Hematopoietic multipotent progenitor cell (in vitro differentiated cells): ENCODE measurements at places on chromosomes 3 and 15.

DNA sequence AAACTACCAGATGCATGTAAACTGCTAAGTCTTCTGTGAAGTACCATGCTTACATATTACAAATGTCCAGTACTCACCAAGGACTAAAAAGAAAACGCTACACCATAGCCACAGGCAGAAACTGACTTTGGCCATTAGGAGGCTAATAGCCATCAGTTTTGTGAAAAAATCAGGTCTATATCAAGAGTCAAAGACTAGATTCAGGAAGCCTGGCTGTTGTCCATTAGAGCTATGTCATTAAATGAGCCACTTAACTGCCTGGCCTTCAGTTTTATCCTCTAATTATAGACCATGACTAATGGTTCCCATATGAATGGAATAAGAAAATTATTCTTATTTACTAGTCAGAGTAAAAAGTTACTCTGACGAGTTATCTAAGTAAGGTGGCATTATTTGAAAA lies 144.1 kb downstream of the VPS13C start:
- no peak for DNase-seq

GRCh38 chr15:38610748-38611147 lies 46.1 kb upstream of the RASGRP1 start:
- DNase-seq = no peak

DNA sequence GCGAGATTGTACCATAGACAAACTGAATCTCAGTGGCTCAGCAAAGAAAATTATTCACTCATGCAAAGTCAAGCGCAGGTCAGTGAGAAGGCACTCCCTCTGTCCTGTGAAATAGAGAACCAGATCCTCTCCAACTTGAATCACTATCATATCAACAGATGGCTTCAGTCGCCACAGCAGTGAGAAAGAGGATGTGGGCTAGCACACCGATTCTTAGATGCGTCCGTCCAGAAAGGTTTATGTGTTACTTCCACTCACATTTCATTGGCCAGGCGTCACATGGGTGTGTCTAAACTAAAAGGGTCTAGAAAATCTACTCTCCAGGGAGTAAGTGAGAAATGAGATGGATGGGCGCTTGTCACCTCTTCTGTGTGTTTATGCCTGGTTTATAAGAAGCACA lies 141.6 kb upstream of the KBTBD8 start:
- no peak for DNase-seq

- DNase-seq = no peak
Measured at GRCh38 chr3:65551945-65552344, 486.8 kb downstream of the MAGI1 start.

DNA sequence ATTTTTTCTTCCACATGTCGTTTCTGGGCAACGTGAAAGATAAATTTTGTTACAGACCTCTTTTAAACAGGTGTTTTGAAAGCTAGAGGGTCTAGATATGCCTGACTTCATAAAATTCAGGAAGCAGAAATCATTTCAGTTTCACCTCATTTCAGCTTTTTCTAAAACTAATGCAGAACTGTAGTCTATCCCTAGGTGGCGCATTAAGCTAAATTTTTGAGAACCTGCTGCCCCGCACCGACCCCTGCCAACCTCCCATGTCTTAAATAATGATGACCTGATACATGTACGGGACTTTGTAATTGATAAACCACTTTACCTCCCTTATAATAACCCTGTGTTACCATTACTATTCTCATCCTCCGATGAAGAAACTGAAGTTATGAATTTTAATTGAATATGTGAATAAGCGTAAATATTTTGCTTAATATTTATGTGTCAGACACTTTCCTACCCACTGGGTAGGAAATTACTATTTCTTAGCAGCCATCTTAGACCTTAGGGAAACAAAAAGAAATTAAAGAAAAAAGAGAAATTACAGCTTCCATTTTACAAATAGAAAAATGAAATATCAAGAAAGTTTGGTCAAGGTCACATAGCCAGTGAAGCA lies 78.7 kb upstream of the GCNT3 start:
- DNase-seq = peak; percentile 58

- no peak for DNase-seq
Measured at GRCh38 chr15:37086521-37086920, 13.8 kb downstream of the MEIS2 start.

GRCh38 chr3:117104792-117105191 lies 395.2 kb downstream of the TUSC7 start:
- DNase-seq = no peak

DNA sequence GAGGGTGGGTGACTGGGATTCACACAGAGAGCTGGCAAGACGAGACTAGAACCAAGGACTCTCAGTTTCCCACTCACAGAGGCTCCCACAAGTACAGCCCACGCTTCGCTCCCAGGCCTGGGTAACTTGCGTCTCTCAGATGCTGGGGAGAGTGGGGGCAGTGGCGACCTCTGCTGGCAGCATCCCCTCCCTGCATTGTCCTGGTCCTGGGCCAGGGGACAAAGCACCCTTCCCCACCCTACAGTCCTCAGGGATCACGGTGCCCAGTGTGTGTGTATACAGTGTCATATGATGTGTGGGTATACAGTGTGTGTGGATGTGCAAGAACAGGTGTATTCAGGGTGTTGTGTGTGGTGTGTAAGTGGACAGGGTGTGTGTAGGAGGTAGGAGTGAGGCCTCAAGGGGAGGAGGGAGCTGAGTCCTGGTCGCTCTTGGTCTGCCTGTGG lies 12.8 kb downstream of the VILL start:
- no peak for DNase-seq

DNA sequence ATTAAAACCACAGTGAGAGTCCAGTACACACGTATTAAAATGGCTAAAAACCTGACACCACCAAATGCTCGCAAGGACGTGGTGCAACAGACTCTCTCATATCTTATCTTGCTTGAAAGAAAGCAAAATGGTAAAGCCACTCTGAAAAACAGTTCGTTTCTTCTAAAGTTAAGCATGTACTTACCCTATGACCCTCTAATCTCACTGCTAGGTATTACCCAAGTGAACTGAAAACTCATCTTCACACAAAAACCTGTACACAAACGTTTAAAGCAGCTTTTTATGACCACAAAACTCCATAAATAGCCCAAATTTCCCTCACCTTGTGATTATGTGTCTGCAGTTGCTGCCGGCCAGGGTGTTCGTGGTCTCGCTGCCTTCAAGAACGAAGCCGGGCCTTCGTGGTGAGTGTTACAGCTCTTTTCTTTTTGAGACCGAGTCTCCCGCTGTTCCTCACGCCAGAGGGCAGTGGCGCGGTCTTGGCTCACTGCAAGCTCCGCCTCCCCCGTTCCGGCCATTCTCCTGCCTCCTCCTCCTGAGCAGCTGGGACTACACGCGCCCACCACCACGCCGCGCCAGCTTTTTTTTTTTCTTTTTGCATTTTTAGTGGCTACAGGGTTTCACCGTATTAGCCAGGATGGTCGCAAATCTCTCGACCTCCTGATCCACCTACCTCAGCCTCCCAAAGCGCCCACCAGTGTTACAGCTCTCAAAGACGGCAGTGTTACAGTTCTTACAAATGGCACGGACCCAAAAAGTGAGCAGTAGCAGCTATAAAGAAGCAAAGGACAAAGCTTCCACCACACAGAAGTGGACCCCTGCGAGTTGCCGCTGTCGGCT lies 165.4 kb downstream of the TJP1 start:
- no peak for DNase-seq

GRCh38 chr3:127077068-127077467 lies 94.2 kb downstream of the PLXNA1 start:
- no peak for DNase-seq

DNA sequence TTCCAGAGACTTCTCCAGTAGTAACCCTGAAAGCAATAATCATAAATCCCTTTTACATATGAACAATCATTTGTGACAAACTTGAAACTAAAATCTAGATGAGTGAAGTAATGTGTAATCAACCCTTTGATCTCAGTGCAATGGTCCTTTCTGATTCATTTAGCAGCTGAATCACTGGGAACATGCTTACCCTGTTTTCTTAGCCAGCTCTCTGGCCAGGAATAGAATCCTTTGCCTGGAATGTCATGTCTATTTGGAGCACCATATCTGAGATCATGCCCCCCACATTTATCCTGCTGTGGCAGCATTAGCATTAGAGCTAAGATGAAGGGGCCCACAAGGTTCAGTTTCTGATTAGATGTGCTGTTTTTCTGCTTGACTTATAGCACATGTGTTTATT lies 309.8 kb downstream of the OXSM start:
- DNase-seq = no peak

DNA sequence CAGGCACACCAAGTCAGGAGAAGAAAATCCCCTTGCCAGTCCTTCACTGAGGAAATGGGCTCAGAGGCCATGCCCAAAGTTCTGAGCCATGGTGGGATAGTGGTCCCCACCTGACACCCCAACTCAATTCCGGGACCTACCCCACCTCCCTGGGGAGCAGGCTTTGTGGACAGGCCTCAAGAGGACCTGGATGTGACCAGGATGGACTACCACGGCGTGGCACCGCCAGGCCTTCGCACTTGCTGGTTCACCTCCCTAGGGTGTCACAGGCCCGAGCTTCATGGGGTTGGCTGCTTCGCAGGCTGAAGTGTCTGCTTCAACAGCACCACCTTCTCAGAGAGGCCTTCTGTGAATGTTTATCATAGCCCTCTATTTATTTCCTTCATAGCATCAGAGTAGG lies 31.7 kb downstream of the POC1A start:
- no peak for DNase-seq

GRCh38 chr3:178454726-178455125 lies 81.5 kb upstream of the KCNMB2 start:
- DNase-seq = no peak

DNA sequence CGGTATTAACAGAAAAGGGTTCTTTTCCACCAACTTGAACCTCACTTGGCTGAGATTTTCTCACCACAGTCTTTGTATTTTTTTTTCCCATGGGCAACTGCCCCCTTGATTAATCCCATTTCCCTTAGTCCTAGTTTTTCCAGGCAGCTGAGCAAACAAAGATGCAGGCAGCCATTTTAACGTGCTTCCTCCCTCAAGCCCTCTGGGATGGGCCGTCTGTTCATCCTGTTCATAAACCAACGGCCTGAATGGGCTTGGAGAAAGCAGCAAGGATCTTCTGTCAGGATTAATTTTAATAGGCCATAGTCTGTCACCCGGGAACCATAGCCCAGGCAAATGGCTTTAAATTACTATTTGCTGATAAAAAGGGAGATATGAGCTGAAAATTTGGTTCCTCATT lies 10.4 kb upstream of the POLR2M start:
- no peak for DNase-seq

DNA sequence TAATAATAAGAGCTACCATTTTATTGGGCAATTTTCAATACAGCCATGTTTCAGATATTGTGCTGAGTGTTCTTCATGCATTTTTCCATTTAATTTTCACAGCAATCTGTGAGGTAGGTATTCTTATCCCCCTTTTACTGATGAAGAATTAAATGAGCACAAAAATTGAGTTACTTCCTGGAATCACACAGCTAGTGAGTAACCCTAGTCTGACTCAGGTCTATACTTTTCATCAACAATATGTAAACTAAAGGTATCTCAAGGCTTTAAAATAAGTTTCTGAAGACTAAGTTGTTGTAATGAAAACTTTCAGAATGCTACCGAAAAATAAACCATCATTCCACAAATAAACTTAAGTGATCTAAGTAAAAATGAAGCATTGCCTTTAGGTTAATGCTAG lies 22.3 kb downstream of the HACD2 start:
- no peak for DNase-seq

DNA sequence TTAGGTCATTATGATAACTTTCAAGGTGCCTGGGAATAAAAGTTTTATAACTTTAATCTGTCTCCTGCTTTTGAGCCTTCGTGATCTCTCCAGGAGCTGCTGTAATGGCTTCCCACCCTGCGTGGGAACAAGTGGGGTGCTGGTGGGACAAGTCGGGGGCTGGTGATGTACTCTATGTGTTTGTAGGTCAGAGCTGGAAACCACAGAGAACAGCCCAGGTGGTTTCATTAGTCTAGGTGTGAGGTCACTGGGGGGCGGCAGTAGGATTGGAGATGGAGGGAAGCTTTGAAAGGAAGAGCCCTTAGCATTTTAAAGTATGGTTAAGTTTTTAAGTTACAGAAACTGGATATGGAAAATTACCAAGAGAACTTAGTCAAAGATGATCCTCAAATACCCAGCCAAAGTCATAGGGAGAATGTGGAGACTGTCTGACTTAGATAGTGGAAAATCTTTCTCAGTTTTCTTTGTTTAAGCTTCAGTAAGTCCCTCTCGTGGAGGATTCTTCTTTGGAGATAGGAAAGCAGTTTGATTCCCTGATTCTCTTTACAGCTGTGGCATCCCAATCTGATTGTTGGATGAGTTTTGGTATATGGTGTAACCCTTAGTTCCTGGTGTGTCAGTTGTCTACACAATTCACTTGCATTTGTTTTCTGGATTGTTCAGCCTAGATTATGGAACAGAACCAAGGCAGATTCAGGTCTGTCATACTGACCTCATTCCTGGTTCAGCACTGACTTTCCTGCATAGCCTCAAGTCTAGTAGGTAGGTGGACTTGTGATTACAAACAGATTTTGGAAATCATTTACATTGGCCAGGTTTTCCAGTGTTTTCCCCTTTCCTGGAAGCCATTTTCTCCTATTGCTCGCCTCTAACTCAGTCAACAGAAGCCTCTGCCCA lies 115.6 kb downstream of the FNDC3B start:
- DNase-seq = no peak

DNA sequence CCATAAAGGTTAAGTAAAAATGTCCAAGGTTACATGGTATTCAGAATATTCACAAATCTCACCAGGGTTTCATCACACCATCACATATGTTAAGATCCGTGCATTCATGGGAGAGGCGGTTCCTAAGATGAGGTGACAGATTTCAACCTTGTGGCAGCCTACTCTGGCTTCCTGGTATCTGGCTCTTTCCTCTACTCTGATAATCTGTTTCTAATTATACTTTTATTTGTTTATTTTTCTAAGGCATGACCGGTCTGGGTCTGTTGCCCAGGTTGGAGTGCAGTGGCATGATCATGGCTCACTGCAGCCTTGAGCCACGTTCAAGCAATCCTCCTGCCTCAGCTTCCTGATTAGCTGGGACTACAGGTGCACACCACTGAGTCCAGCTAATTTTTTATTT lies 34.4 kb downstream of the RAF1 start:
- DNase-seq = no peak

DNA sequence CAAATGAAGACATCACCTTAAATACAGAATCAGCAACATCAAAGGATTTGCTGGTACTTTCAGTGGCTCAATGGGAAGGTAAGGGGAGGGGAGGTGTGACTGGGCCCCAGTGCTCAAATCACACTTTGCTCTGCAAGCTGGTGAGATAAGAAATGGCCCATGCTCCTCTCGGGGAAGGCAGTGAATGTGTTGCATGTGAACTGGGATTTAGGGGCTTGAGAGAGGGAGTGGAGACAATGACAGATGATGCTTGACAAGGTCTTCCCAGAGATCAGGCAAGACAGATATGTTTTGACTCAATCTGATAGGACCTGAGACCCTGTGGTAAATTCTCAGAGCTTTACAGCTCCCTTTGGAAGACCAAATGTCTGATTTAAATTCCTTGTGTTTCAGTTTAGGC lies 233.0 kb upstream of the PROK2 start:
- no peak for DNase-seq
